Eye (tissue), 1 donor: ENCODE measurements at places on chromosomes 3 and 15.
A peak's percentile ranks its signal among the peaks of the same experiment; 100 is the strongest.

DNA sequence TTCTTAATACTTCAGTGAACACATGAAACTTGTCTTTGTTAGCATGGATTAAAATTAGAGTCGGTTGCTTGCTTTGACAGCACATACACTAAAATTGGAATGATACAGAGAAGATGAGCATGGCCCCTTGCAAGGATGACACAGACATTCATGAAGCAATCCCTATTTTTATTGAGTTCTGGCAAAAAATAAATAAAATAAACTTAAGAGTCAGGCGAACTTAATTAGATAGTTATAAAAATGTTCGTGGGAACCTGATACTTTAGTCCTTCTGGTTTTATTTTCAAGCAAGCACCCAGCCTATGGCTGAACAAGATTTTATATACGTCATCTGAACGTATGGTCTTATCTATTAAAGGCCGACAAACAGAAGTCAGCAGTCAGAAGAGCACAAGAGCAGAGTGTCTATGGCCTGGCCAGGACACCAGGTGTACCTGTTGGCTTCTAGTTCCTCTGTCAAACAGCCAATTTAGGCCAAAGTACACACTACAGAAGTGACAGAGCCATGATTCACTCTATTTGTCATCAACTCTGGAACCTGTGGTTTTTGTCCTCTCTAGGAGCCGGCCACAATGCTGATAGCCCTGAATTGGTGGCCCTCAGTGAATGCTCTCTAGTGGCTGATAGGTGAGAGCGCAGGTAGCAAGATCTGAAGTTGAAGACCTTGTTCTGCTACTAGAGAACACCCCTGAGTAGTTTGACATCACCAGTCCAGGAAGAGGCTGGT, 64.3 kb downstream of the LEO1 start:
- no peak for DNase-seq

DNA sequence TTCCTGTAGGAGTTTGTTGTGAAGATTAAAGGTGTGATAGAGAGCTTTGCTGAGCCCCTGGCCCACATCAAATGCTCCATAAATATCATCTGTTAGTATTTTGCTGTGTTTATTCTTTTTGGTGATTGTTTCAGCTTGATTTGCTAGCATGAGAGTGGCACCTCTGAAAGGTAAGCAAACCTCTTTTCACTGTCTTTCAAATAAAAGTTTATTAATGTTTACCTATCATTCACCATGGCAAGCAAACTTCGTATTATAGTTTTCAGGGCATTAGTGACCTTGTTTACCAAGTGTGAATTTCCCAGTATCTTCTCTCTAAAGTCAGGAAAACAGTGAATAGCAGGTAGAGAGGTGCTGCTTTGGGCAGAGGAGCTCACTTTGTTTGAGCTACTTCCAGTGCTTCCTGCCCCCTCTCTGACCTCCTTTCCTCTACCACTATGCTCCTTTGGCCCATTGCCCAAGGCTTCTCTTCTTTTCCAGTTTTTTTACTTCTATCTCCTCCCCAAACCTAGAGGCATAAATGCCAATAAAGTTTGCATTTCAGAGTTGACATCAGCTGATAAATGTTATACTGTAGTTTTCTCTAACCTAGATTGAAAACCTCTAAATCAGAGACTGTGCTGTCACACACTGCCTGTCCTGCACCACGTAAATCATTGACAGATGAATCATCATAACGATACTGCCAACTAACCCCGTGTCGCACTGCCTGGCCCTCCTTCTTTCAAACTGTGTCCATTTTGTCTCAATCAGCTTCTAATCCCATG, 569.0 kb downstream of the TUSC7 start:
- no peak for DNase-seq

DNA sequence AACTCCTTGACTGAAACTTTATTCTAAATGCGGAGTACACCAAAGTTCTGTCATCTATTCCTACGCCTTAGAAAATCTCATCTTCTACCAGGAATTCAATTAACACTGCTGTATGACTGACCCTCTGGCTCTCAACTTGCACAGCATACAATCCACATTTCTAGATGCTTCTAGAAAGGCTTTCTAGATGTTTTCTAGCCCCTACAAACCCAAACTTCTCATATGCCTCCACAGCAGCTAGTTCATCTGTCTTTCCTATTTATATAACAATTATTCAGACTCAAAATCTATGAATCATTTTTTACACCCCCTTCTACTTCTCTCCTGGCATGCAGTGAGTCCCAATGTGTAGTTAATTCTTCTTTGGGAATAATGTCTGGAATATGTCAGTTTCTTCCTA, 13.2 kb downstream of the INO80 start:
- no peak for DNase-seq

GRCh38 chr3:126664591-126665214, 9.8 kb upstream of the TXNRD3 start:
- DNase-seq = no peak

- peak; percentile 11 for DNase-seq
Observed at GRCh38 chr3:50913260-50913659, 238.5 kb downstream of the DOCK3 start.

GRCh38 chr3:10753964-10754363, 62.1 kb upstream of the SLC6A11 start:
- peak; percentile 86 for DNase-seq

DNA sequence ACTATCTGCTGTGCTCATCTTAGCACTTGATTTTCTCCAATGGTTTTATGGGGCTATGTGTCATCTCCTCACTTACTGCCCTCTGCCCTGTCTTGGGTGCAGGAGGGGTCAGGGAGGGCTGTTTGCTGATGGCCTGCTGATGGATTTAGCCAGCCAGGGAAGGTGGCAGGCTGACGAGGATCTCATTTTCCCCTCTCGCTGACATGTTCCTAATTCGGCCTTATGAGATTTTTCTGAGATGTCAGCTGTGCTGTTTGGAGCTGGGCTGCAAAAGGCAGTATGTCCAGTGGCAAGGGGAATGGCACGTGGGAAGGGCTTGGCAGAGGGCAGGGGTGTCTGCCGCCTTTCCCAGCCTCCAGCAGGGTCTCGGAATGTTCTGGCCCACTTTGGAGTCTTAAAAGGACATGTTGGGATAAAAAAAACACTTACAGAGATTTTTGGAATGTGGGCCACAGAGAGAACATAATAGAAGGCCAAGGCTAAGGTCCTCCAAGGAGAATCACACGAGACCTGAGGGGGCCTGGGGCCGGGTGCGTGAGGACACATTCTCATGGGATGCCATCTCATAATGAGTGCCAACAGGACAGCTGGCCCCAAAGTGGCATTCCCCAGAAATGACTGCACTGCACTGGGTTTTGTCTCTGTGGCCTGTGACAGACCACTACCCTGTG, 303.8 kb downstream of the TLE3 start:
- DNase-seq = no peak

GRCh38 chr3:5678248-5678647, 490.7 kb downstream of the EDEM1 start:
- no peak for DNase-seq

GRCh38 chr3:110343945-110344344, 727.7 kb upstream of the NECTIN3 start:
- DNase-seq = no peak
